Keratinocyte (primary cell): ENCODE measurements at places on chromosomes 5 and 9. TPM values are rescaled to one million over a fixed set of nuclear protein-coding genes. Genes with fewer than 3 reads are reported as not detected.

Gene TAF11L11
- not detected in 3 replicates for polyA plus RNA-seq

Gene RCL1
- 13.7 to 21.0 TPM (median 16.6 TPM) in 3 replicates for polyA plus RNA-seq

Gene EQTN
- 0.08 to 0.21 TPM in 2 of 3 replicates, not detected in the other for polyA plus RNA-seq

Gene IGIP
- polyA plus RNA-seq: 0.69 to 1.5 TPM (median 1.3 TPM) in 3 replicates

- DNase-seq: no peak
Measured at GRCh38 chr9:93523518-93524144, 52.8 kb upstream of the PHF2 start.

Gene CDC42SE2
- polyA plus RNA-seq: 18.9 to 32.5 TPM (median 26.6 TPM) in 3 replicates

DNA sequence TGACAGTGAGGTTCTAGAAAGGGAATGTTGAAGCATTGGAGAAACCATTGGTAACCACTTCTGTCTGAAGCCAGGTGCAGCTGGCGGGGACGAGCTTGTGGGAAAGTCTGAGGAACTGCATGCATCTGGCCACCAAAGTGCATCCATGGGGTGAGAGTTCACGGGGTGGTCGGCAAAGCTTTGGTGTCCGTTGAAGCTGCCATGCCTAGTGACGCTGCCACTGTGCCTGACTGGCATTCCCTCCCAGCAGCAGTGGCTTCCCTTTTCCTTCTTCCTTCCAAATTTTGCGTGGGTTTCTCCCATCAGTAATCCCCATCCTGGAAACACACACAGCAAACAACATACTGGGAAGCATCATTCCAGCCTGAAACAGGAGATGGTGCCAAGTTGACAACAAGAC, 145.7 kb upstream of the ALDH1B1 start:
- no peak for DNase-seq

Gene TAF11L8
- polyA plus RNA-seq: not detected in 3 replicates

- no peak for DNase-seq
Measured at GRCh38 chr5:58108511-58108910, 351.4 kb downstream of the PLK2 start.

Gene PRSS3
- 5.9 to 34.6 TPM (median 9.1 TPM) in 3 replicates for polyA plus RNA-seq

Gene FREM1
- polyA plus RNA-seq: under 0.01 to 0.05 TPM in 2 of 3 replicates, not detected in the other

DNA sequence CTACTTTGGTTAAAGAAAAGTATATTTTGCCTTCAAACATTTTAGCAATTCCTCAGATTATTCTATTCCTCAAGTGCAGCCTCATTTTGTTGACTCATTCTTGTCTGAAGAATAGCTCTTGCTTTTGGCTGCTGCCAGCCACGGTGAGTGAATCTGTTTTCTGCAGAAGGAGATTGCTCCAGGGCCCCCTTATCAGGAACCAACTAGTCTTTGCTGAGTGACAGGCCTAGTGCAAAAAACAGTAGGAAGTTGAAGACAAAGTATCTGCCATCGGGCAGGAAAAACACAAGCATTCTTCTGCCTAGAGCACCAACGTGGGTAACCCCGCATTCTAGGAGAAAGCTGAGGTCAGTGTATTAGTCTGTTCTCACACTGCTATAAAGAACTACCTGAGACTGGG, 42.3 kb downstream of the ZNF883 start:
- no peak for DNase-seq

Gene REEP2
- polyA plus RNA-seq: 0.19 to 0.41 TPM (median 0.35 TPM) in 3 replicates

Gene CAVIN4
- 0.10 to 0.18 TPM (median 0.18 TPM) in 3 replicates for polyA plus RNA-seq

- no peak for DNase-seq
Measured at GRCh38 chr5:81830596-81830995, 79.7 kb upstream of the SSBP2 start.

Gene HNRNPH1
- 201 to 431 TPM (median 222 TPM) in 3 replicates for polyA plus RNA-seq

DNA sequence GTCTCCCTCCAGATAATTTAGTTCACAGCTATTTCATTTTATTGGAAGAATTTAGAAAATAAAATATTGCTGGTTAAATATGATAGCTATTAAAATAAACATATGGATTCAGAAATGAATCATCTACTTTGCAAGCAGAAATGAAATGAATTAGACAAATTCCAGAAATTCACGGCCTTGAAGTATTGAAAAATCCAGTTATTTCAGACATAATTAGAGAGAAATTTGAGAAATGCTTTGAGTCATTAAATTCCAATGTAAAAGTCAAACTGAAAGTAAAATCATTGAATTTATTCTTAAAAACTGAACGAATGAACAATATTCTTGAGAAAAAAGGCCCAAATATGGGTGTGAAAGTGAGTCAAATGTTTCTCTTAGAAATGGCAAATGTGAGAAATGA, 632.6 kb upstream of the EDIL3 start:
- DNase-seq: no peak

DNA sequence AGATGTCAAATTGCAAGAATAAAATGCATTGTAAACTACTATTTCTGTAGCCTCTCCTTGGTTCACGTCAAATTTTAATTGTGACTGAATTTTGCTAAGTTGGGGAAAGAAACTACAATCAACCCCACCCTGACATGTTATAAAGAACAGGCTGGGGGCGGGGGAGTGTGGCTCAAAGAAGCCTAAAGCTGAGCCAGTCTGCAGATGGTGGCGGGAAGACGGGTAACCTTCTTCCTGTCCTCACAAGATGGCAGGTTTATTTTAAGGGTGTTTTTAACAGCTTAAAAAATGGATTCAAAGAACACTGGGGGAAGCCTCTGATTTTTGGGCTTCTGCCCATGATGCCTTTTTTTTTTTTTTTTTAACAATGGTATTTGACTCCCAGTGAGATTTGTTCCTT, 68.5 kb upstream of the MELK start:
- no peak for DNase-seq

Gene SLCO6A1
- polyA plus RNA-seq: not detected in 3 replicates

Gene SCGB3A2
- polyA plus RNA-seq: not detected in 3 replicates

Gene GKAP1
- 0.08 to 0.62 TPM (median 0.18 TPM) in 3 replicates for polyA plus RNA-seq

Gene TRAPPC13
- polyA plus RNA-seq: 10.7 to 22.2 TPM (median 19.1 TPM) in 3 replicates

Gene IFNB1
- 0.07 TPM in 1 of 3 replicates, not detected in the others for polyA plus RNA-seq

Gene NUTM2G
- not detected in 3 replicates for polyA plus RNA-seq

GRCh38 chr9:37574241-37574721, 1.9 kb downstream of the FBXO10 start:
- DNase-seq: no peak

GRCh38 chr9:92564504-92564903, 28.7 kb upstream of the ECM2 start:
- no peak for DNase-seq

Gene ZNG1F
- 10.1 to 18.4 TPM (median 14.7 TPM) in 3 replicates for polyA plus RNA-seq

Gene SLC36A3
- not detected in 3 replicates for polyA plus RNA-seq

Gene CDC20B
- polyA plus RNA-seq: 0.03 TPM in 1 of 3 replicates, not detected in the others

DNA sequence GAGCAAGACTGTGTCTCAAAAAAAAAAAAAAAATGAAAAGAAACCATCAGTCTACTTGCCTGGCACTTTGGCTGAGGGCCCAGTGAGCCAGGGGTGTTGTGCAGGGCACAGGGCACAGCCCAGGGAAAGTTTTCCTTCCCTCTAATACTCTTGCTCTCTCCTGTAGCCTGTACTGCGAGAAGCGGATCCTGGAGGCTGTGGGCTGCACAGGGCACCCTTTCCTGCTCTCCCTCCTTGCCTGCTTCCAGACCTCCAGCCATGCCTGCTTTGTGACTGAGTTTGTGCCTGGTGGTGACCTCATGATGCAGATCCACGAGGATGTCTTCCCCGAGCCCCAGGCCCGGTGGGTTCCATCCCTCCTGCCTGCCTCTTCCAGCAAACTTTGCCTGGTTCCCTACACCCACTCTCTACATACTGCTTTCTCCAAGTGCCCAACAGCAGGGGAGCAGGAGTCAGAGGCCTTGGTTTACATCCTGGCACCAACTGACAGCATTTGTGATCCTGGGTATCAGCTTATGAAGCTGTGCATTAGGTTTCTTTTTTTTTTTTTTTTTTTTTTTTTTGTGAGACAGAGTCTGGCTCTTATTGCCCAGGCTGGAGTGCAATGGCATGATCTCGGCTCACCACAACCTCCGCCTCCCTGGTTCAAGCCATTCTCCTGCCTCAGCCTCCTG, 7.2 kb downstream of the ZDHHC12 start:
- DNase-seq: no peak

Gene ANXA2R
- 0.13 to 0.19 TPM (median 0.17 TPM) in 3 replicates for polyA plus RNA-seq

DNA sequence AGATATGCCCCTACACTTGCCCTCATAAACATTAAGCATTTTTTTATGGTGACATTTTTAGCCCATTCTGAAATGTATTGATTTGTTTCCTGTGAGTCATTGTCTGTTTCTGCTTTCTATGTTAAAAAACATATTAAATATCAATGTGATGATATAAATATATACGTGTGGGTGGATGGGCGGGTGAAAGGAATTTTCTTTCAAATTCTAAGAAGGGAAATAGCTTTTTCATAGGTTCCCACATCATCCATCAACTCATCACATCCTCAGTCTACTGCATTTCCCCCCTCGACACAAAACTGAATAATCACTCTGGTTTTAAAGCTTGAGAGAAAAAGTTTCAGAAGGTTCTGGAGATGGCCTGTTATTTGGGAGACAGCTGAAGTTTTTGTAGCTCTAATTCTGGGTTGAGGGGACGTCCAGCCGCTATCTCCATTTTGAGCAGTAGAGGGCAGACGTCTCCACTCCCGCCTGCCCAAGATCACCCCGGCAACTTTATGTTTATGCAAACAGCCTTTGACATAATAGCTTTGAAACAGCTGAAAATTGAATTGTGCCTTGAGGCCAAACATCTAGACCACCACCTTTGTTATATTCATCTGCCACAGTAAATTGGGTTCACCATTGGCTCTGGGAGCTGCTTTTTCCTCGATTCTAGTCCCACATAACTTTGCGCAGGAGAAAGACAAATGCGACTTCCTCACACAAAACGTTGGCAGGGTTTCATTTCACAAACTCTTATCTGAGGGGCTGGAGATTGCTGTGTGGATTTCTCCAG, 216.2 kb upstream of the CLINT1 start:
- no peak for DNase-seq

DNA sequence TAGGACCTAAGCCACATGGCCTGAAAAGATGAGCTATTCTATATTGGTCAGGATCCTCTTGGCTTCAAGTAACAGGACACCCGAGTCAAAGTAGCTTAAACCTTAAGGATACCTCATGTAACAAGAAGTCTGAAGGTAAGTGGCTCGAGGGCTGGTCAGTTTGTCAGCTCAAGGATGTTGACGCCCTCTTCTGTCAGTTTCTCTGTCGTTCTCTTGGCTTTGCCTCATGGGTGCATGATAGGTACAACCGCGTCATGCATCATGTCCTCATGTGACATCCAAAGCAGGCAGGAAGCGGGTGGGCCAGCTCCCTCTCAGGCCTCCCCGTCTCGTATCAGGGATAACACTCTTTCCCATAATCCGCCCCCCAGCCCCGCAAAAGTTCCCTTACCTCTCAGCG, 22.1 kb upstream of the TCERG1 start:
- DNase-seq: no peak

Gene IARS1
- 60.1 to 88.4 TPM (median 82.4 TPM) in 3 replicates for polyA plus RNA-seq
